ENCODE measurements at places on chromosomes 12 and 14. TPM values are rescaled to one million over a fixed set of nuclear protein-coding genes. Genes with fewer than 3 reads are reported as not detected.

GRCh38 chr14:58109744-58110143, 42.3 kb downstream of the ARMH4 start:
- no peak for DNase-seq

DNA sequence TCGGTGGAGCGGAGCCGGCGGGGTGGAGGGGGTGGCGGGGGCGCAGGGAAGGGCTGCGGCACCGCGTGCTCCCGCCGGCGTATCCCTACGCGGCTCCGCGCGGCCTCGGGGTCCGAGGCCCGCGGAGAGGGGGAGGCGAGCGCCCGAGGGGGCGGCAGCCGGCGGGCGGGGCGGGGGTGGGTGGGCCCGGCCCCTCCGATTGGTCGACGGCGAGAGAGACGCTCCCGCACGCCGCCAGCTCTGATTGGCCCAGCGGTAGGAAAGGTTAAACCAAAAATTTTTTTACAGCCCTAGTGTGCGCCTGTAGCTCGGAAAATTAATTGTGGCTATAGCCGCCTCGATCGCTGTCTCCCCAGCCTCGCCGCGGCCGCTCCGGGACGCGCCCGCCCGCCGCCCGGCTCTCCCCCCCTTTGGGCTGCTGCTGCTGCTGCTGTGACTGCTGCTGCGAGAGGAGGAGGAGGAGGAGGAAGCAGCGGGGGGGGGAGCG, at the start of gene FOXG1:
FOXG1 (plus strand) TSS at position 319 of the 487 bp plus-strand sequence. CDS start 493 bp downstream, outside the sequence.
- DNase-seq = peak; percentile 72

GRCh38 chr12:91685917-91686316, 459.7 kb downstream of the BTG1 start:
- no peak for DNase-seq

DNA sequence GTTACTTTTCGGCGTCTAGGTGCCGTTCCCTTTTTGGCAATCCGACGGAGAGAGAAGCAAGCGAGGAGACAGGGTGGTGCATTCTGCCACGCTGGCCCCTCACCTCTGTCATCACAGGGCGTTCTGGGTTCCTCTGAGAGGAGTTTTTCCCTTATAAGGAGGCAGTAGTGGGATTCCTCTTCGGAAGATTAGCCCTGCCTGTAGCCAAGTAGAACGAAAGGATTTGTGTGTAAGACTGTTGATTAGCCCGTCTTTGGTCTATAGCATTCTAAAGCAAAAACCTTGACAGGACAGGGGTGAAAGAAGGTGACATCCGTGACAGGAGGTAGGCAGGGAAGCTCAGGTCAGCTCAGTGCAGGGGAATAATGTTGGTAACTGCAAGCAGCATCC, 9.1 kb upstream of the NEMF start:
- no peak for DNase-seq

DNA sequence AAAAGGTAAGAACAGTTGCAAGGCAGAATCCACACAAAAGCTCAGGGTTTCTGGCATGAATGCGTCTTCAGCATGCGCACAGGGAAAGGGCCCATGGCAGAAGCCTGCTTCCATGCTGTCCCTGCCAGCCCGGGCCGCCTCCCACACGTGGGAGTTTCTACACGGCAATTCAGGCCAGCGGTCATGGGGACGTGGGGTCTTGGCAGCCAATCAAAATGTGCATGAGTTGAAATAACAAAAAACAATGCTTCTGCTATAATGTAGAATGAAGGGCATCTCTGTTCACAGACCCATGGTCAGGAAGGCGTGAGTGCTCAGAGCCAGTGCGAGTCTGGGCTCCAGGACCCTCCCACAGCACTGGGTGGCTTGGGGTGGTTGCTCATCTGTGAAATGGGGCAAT, 28.6 kb downstream of the AMN start:
- DNase-seq = no peak

DNA sequence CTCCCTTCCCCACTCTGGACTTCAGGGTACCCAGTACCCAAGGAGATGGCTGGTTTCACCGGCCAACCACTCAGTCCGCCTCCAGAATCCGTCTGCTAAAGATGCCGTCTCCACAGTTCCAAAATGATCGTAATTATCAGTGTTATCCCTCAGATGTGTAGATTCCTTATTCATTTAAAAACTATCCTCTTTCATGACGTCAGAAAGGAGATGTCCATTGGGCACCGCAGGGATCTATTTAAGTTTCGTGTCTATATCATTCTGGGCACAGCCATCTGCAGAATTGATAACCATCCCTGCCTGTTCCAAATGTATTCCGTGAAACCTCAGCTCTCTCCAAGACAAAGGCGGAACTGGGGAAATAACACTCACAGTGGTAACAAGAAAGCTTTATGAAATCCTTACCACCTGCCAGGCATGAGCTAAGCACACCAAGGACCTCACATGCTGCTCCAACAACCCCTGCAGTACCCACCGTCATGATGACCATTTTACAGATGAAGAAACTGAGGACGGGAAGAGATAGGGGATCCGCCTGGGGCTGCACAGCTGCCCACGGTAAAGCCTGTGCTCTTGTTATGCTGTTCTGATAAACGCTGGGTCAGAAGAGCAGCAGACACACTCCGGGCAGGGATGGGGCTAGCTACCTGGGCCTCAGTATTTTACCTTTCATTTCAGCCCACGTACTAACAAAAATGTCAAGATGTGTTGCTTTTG, 90.0 kb downstream of the BCL11B start:
- DNase-seq = no peak

DNA sequence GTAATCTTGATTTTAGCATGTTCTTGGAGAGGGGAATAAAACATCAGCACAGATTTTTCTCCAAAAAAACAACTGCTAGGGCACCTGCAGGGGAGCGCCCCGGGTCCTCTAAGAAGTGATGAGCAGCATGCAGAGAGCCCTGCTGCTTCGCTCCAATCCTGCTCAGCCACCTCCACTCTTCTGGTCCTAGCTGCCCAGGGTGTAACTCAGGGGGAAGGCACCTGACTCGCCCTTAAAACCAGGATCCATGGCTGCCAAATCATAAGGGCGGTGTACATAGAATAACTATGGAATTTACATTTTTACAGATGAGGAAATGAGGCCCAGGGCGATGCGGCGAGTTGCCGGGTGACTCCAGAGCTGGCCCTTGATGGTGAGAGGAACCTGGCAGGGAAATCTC, 204.7 kb downstream of the CALM1 start:
- DNase-seq = no peak

DNA sequence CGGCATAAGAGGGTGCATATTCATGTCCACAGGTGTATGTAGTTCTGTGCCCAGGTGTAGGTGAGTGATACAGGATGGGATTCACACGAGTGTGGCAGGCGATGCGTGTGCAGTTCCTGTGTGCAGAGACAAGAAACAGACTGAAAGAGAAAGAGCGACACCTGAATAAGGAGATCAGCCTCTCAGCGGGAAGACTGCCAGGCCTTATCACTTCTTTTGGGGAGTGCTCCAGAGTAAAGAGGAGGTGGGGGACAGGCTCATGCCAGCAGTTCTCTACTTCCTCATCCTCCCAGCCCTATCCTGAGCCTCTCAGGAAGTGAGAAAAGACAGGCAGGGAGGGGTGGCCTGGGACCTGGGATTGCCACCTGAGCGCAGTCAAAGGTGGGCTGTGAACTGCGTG, 2.8 kb downstream of the PSMB11 start:
- no peak for DNase-seq

- no peak for DNase-seq
These were observed 271.2 kb upstream of the NAV3 start for GRCh38 chr12:77559400-77560074.

DNA sequence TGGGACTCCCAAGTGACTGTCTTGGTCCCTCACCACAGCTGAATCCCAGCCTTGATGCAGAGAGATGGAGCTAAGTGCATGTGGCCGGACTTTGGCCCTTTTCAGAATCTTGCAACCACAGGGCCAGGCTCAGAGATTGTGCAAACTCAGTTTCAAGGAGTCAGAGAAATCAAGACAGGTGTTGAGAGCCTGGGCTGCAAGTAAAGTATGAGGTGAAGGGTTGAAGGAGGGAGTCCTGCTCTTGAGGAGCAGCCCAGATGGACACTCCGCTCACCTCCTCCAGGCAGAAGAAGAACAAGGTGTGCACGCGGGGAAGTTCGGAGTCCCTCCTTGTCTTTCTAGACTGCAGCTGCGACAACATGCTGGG, 6.3 kb upstream of the BMP4 start:
- no peak for DNase-seq

- peak; percentile 84 for DNase-seq
These were observed 1.4 kb downstream of the LBHD2 start for GRCh38 chr14:103085106-103086091.

- DNase-seq = no peak
These were observed 293.0 kb upstream of the NAV3 start for GRCh38 chr12:77537663-77538062.

- peak; percentile 63 for DNase-seq
These were observed at the start of gene LRRK2 for GRCh38 chr12:40224439-40225291. Gene LRRK2, plus strand, starts transcription at chr12:40224997. Its CDS starts 135 bp downstream, at chr12:40225132.

DNA sequence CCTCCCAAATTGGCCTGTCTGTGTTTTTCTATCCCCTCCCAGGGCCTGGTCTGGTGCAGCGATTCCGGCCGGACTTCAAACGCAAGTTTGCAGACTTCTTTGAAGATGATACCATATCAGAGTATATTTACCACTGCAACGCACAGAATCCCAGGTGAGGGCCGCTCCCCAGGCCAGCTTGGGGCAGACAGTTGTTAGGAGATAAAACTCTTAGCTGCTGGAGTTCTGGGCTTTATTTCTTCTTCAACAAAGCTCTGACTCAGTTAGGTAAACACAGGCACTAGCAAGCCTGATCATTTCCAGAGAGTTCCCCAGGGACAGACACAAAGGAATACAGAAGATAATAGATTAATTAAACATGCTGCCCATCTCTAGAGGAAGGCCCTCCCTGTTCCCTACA, 8.3 kb downstream of the ABHD4 start:
- no peak for DNase-seq

DNA sequence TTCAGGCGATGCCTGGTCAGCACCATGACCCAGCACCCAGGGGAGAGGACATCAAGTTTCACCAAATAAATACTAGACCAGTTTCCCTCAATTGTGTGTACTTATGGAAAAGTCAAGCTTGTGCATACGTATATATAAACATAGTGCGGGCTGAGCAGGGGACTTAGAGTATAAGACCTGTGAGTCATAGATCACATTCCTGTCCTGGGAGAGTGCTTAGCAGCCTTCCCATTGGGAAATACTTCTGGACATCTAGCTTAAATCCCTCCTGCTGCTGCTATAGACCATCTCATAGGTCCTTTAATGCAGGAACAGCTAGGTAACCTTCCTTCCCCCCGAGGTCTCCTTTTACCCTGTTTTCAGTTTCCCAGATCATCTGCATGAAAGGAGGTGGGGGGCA, 51.9 kb downstream of the PRMT8 start:
- DNase-seq = peak; percentile 14

Gene CREBL2
- 16.2 TPM for total RNA-seq

Gene PRICKLE1
- total RNA-seq = 26.1 TPM

Gene CCDC38
- total RNA-seq = not detected

Gene ABCB9
- total RNA-seq = 6.3 TPM

Gene TPPP2
- not detected for total RNA-seq

Gene ZFYVE21
- total RNA-seq = 53.4 TPM

Gene SLC41A2
- total RNA-seq = 3.0 TPM

Gene LRRC10
- total RNA-seq = not detected
